ENCODE measurements at places on chromosomes 2 and 18. TPM values are rescaled to one million over a fixed set of nuclear protein-coding genes. Genes with fewer than 3 reads are reported as not detected.

ALLC gene
- total RNA-seq, result not detected

HOXD3 gene
- not detected for total RNA-seq

NEU2 gene
- not detected for total RNA-seq

GRCh38 chr18:22452226-22452668 is 34.5 kb upstream of the CTAGE1 start:
- no peak overlapping the region for H3K27ac ChIP-seq
- peaks cover 10% of the 10 kb centered on the region for H3K4me1 ChIP-seq
- H3K4me3 ChIP-seq, result no peak overlapping the region
- no peak for DNase-seq
- H3K36me3 ChIP-seq, result no peaks in the 10 kb centered on the region
- no peaks in the 10 kb centered on the region for H3K27me3 ChIP-seq

GRCh38 chr2:6008726-6009125 is 316.5 kb downstream of the SOX11 start:
- no peak overlapping the region for H3K4me3 ChIP-seq
- no peaks in the 10 kb centered on the region for H3K36me3 ChIP-seq
- no peaks in the 10 kb centered on the region for H3K4me1 ChIP-seq
- H3K27me3 ChIP-seq, result peaks cover 14% of the 10 kb centered on the region
- no peak overlapping the region for H3K27ac ChIP-seq
- no peak for DNase-seq

- H3K4me3 ChIP-seq, result no peak overlapping the region
- H3K27me3 ChIP-seq, result no peaks in the 10 kb centered on the region
- no peak for DNase-seq
- H3K27ac ChIP-seq, result no peak overlapping the region
Measured at GRCh38 chr2:98085649-98086048, 1.3 kb upstream of the VWA3B start.

DNA sequence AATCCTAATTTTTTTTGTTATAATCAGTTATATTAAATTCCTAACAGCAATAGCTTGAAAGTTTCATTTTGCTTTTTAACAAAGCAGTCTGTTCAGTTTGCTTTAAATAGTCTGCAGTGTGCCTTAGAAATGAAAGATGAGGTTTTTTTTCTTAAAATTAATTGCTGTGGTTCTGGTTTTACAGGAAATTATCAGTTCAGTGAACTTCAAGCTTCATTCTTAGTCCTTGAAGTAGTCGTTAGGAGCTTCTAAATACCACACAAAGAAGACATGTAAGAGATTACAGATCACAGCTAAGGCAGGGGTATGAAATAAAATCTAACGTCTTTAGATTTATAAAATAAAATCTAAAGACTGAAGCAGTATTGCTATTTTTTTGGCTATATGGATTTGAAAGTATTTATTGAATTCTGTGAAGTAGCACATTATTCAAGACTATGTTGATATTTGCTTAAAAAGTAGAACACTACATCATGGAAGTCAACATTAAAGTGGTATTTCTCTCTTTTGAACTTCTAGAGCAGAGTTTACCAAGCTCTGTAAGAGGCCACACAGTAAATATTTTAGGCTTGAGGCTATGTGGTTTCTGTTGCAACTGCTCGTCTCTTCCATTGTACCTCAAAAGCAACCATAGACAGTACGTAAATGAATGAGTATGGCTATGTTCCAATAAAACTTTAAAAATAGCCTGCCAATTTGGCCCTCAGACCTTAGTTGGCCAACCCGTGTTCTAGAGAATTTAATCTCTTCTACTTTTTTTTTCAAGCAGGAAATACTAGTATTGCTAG is 81.5 kb upstream of the STON1 start:
- no peak overlapping the region for H3K4me3 ChIP-seq
- no peaks in the 10 kb centered on the region for H3K27me3 ChIP-seq
- peak; percentile 27 for DNase-seq

DNA sequence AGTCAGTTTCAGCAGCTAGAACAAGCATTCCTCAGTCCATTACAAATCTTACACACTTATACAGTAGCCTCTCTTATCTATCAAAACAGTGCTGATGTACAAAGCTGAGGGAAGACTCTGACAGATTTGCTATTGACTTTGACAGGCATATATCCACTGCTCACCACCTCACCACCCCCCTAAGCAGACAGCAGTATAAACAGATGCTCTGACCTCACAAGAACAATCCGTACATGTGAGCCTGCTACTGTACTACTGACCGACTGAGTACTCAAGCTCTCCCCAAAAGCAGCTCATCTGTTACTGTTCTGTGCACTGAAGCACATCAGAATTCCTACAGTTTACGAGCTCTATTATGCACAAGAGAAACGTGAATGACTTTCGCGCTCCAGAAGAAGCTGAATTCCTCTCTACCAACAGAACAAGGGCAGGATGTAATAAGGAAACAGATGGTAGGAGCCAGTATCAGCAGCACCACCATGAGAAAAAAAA is 95.6 kb upstream of the PDE1A start:
- H3K36me3 ChIP-seq, result no peaks in the 10 kb centered on the region
- DNase-seq, result no peak
- no peak overlapping the region for H3K27ac ChIP-seq
- H3K27me3 ChIP-seq, result no peaks in the 10 kb centered on the region
- no peak overlapping the region for H3K4me3 ChIP-seq
- H3K4me1 ChIP-seq, result no peaks in the 10 kb centered on the region

- no peak overlapping the region for H3K4me3 ChIP-seq
- no peaks in the 10 kb centered on the region for H3K27me3 ChIP-seq
- H3K36me3 ChIP-seq, result 0 out of 2 replicates have a peak, but pooled peaks cover 5% of the 10 kb centered on the region
- peak; percentile 36 for DNase-seq
- peaks cover 23% of the 10 kb centered on the region for H3K4me1 ChIP-seq
- peak overlapping the region; percentile 67 for H3K27ac ChIP-seq
Measured at GRCh38 chr2:172962824-172963223, 112.8 kb upstream of the MAP3K20 start.

- no peaks in the 10 kb centered on the region for H3K27me3 ChIP-seq
- H3K27ac ChIP-seq, result no peak overlapping the region
- no peaks in the 10 kb centered on the region for H3K36me3 ChIP-seq
- DNase-seq, result no peak
- H3K4me1 ChIP-seq, result peaks cover 25% of the 10 kb centered on the region
Measured at GRCh38 chr18:55089610-55090009, 130.3 kb upstream of the CCDC68 start.

GRCh38 chr2:46925474-46926351 is 10.1 kb upstream of the MCFD2 start:
- peak; percentile 87 for DNase-seq
- H3K27ac ChIP-seq, result peak overlapping the region; percentile 74
- no peaks in the 10 kb centered on the region for H3K27me3 ChIP-seq
- H3K36me3 ChIP-seq, result 0 out of 2 replicates have a peak, but pooled peaks cover 6% of the 10 kb centered on the region
- peaks cover 64% of the 10 kb centered on the region for H3K4me1 ChIP-seq

- H3K27ac ChIP-seq, result no peak overlapping the region
- DNase-seq, result no peak
- H3K36me3 ChIP-seq, result peaks cover 8% of the 10 kb centered on the region
- H3K27me3 ChIP-seq, result no peaks in the 10 kb centered on the region
Measured at GRCh38 chr2:85844486-85844885, 44.3 kb downstream of the ST3GAL5 start.
